ENCODE measurements at places on chromosomes 4 and X.

- no peak for DNase-seq
These were observed 109.0 kb downstream of the ZNF518B start for GRCh38 chr4:10348241-10348640.

DNA sequence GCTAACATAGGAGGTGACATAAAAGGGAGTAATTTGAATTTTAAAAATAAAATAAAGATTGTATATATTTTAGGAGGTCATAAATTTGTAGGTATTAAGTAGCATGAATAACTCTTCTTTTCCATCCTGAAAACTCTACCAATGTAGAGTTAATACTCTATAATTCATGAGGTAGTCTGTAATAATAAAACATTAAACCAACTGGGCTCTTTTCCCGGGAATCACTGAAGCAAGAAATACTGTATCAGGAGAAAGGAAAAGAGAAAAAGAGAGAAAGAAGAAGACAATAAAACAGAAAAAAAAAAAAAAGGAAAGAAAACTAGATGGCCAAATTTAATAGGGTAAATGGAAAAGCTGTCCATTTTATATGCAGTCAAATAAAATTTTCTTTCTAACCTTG, 984.4 kb downstream of the CCSER1 start:
- DNase-seq = no peak

- DNase-seq = peak; percentile 4
These were observed 2.0 kb upstream of the STAG2 start for GRCh38 chrX:123959281-123960063.

DNA sequence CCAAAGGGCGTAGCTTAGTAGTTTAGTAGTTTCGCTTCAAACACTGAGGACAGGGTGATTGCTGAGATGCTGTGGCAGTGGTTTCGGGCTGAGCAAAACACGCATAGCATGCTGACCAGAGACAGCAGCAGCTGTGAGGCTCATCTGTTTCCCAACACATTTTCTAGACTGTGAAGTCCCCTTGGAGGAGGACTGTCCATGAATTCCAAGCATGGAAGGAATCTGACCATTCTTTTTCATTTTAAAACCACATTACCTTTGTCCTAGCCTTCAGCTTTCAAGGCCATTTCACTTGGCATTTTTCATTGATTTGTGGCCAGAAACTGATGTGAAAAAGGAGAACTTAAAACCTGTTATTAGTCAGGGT, 240.9 kb downstream of the PALLD start:
- DNase-seq = no peak

- DNase-seq = peak; percentile 14
These were observed 107.5 kb downstream of the EGF start for GRCh38 chr4:110020139-110020538.

DNA sequence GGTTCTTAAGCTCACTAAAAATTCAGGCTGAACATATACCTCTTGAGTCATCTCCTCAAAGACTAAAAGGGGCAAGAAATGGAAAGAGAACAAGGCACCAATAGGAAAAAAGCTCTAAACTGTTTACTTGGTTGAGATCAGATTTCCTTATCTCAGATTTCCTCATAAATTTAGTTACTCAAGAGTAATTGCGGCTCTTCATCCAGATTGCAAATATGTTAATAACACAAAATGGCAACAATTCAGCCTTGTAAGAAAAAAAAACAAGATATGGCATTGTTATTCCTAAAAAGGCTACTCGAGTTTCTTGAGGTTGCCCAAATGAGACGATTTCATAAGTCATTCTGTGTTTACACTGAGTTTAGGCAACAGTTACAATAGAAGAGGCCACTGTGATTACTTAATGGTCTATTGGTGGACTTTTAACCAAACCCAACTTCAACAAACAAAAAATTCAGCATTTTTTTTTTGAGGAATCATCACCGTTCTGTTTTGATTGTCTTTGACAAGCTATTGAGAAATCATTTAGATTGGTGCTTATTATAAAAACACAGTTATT, 97.9 kb upstream of the PDHA1 start:
- DNase-seq = no peak

DNA sequence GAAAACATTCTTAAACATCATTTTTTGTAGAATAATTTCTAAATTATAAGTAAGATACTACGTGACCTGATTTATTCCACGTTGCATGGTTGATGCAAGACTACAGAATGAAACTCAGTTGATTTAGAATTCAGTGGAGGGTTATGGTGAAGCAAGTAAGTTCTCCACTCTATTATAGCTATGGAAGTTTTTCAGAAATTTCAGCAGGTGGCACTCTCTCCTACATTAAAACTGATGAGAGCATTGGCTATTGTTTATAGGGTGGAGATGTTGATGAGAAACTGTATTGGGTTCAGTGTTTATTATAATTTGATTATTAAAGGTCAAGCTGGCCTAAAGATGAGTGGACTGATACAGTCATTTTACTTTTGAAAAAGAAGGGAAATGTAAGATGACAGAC, 88.0 kb downstream of the FNIP2 start:
- DNase-seq = peak; percentile 25

DNA sequence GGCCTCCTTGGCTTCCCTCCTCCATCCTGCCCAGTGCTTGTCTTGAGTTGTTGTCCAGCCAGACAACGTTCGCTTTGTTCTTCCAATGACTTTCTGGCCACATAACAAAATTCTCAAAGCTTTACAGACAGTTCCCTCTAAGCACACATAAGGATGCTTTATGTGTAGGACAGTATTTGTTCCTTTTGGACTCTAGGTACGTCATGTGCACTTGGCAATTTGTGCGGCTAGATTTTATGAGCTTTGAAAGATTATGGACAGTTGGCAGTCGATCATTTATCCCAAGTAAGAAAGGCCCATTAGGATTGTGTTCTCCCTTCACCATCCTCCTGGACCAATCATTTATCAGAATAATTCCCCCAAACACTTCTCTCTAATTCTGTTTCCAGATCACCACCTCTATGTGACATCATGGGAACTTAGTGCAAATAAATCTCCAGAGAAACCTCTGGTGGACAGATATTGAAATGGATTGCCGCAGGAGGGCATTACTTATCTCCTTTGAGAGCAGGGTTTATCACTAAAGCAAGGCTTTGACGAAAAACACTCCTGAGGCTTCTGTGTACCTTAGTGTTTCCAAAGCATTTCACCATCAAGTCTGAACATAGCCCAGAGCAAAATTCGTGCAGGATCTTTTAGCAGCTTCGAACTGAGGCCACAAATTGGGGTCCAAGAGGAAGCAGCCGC, 77.4 kb upstream of the BMPR1B start:
- DNase-seq = no peak

GRCh38 chr4:4762909-4763821, 96.3 kb upstream of the MSX1 start:
- DNase-seq = peak; percentile 78

DNA sequence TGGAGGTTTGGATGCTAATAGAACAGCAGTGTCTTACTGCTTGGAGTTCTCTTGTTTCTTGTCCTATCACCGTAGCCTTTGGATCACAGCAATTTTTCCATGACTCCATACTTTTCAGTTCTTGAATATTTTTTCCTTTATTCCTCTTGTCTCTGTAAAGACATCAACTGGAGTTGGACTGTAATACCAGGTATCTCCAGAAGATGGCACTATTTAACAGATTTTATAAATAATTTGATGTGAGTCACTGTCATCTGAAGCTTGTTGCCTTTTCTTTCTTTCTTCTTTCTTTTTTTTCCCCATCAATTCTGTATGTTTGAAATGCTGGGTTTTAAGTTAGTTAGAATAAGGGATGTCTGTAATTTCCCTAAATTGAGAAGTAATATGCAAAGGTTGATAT, 24.1 kb downstream of the HPRT1 start:
- no peak for DNase-seq

DNA sequence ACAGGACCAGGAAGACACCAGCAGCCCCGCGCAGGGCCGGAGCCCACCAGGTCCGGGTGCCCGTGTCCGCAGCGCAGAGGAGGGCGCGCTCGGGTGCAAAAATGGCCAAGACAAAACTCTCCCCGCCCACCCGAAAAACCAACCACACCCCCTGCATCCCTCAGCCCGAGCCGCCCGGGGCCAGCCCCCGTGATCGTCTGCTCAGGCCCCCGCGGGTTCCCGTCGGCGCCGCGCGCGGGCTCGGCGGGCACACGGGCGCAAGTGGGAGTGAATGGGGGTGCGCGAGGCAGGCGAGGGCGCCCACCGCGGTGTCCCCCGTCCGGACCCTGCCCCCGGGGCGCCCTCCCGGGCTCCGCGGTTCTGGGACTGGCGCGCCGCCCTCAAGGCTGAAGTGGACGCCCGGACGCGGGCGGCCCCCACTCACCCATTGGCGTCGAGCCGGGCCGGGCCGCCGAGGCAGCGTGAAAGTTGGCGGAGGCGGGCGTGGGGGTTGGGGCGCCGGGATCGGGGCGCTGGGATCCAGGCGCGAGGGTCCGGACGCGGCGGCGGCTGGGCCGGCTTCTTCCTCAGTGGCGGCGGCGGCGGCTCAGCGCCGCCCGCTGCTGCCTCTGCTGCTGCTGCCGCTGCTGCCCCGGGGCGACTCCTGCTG, 393 bp downstream of the SH3KBP1 start:
- DNase-seq = peak; percentile 17
